AG20443 (cell line): ENCODE measurements at places on chromosomes 13 and 19.

- DNase-seq: no peak
Measured at GRCh38 chr19:10553087-10553667, 9.5 kb downstream of the ATG4D start.

GRCh38 chr19:41795031-41795461, 1.3 kb upstream of the CEACAM3 start:
- DNase-seq: no peak

DNA sequence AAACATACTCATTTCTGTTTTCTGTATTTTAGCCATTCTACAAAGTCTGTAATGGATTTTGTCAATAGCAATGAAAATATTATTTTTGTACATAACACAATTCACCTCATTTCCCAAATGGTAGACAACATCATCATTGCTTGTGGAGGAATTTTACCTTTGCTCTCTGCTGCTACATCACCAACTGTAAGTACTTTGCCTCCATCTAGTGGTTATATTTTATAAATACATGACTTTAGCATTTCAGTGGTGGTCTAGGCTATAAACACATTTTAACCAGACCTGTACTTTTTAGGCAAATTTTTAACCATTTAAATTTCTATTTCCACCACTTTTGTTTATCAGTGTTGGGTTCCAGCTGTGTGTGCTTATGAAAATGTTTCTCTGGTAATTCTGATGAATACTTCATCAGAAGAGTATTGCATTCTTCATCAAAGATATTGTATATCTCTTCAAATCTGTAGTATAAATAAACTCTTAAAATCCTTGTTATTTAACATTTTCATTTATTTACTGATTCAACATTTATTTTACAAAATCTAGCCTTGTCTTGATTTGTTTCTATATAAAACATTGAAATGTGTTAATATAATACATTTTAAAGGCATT, 222.4 kb downstream of the NBEA start:
- peak; percentile 34 for DNase-seq

DNA sequence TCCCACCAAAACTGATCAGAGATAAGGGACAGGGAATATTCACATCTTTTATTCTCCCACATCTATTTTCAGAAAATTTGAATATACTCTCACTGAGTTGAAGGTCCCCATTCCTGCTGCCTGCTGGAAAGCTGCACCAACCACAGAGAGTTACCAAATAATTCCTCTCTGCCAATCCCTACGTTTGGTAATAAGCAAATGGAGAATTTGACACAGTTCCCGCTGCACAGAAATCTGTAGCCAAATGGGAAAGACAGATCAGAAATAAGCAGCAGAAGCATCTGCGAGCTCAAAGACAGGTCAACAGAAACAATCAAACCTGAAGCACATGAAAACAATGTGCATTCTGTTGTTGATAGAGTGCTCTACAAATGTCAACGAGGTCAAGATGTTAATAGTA, 9.9 kb downstream of the ZNF112 start:
- no peak for DNase-seq

GRCh38 chr19:12984683-12985048, 10.6 kb upstream of the NFIX start:
- DNase-seq: no peak

- DNase-seq: no peak
Measured at GRCh38 chr13:42000846-42001245, 39.9 kb upstream of the VWA8 start.
